Tibial nerve (tissue), 4 donors: ENCODE measurements at places on chromosomes 13 and 19. TPM values are rescaled to one million over a fixed set of nuclear protein-coding genes. Genes with fewer than 3 reads are reported as not detected.

Gene TEX101
- total RNA-seq: not detected

Gene HRC
- total RNA-seq: 4.3 TPM

Gene ZNF561
- 19.9 TPM for total RNA-seq

Gene CALR3
- total RNA-seq: not detected

Gene UHRF1
- 7.2 TPM for total RNA-seq

Gene AP1M2
- total RNA-seq: not detected

Gene CD79A
- not detected for total RNA-seq

Gene KLF16
- total RNA-seq: 7.4 TPM

Gene MBD3L4
- not detected for total RNA-seq

Gene FGF22
- 9.0 TPM for total RNA-seq

Gene PABPC3
- total RNA-seq: not detected

Gene ATP4A
- total RNA-seq: 0.63 TPM

DNA sequence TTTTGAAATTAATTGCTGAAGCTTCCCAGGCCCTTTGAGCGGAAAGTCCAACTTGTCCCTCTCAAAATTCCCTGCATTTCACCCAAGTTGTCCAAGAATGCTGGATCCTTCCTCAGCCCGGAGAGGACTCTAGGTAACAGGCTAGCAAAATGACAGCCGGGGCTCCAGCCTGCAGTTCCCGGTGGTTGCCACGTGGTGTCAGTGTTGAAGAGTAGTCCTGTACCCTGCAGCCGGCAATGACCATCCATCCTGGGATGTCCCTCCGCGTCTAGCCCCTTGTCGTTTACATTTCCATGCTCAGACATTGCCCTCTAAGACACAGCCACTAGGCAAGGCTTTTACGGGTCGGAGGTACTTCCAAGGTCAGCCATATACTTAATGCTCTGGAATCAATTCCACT is 31.4 kb upstream of the MTIF3 start:
- DNase-seq: no peak

DNA sequence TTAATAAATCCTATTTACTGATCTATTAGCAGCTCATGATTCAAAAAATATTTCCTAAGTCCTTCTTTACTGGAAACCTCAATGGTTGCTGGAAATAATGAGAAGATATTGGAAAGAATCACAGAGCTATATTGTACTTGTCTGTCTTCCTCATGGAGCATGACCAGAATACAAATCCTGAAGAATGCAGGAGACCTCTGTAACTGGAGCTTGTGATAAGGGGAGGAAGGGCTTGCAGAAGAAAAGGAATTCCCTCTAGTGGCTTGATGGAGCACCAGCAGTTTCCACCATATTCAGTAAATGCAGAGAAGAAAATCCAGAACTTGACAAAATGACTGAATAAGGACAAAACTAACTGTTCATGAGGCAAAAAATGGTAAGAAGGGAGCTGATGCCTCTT is 1333.1 kb downstream of the EFNB2 start:
- DNase-seq: no peak

DNA sequence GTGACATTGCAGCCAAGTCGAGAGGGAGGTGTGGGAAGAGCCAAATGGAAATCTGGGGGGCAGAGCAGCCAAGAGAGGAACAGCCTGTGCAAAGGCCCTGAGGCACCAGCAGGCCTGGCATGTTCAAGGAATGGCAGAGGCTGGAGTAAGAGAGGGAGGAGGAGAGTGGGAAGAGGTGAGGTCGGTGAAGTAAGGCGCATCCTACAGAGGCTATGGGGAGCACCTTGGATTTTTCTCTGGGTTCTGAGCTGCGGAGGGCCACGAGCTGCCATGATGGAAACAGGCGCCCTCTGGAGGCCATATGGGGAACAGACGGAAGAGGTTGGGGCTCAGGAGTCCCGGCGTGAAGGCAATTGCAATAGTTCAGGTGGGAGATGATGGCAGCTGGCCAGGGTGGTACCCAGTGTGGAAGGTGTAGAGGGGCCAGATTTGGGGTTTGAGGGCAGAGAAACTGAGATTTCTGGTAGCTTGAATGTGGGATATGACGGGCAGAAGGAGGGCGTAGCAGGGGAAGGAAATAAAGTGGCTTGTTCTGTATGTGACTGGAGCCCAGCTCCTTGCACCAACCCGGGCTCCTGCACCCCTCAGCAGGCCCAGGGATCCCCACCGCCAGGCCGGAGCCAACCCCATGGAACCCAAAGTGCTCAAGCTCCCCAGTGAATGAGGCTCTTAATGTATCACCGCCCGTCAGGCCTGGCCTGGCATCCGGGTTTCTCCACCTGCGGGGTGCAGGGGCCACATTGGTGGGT is 20.5 kb upstream of the STRN4 start:
- DNase-seq: no peak

- no peak for DNase-seq
Observed at GRCh38 chr13:44276061-44276460, 97.6 kb upstream of the SERP2 start.

GRCh38 chr19:4988770-4989251 is 19.9 kb downstream of the KDM4B start:
- no peak for DNase-seq

- DNase-seq: no peak
Observed at GRCh38 chr19:40704491-40705361, 12.0 kb downstream of the COQ8B start.

- DNase-seq: no peak
Observed at GRCh38 chr13:46572752-46573431, 19.9 kb downstream of the LRCH1 start.

GRCh38 chr13:49400755-49401659 is 42.9 kb downstream of the CAB39L start:
- peak; percentile 46 for DNase-seq

- DNase-seq: no peak
Observed at GRCh38 chr13:52067237-52067636, 42.7 kb downstream of the UTP14C start.

DNA sequence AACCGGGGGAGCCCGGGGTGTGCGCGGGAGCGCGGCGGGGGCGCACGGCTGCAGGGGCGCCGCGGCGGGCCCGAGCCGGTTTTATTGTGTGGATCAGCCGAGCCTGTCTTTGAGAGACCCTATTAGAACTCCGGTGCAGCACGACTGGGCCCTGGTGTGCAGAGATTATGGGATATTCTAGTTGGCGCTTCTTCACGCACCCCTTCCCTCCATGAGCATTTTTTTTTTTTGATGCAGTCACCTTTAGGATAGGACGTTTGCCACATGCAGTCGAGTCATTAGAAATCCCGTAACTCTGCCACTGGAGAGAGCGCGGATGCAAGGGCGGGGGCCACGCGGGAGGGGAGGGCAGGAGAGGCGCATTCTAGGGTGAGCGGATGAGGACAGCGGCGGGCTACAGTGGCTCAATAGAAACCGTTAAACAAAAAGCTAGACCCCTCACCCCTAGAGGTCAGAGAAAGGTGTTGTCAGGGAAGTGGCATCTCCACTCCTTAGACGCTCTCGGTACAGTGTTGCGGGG is 3.7 kb downstream of the FGF9 start:
- no peak for DNase-seq

DNA sequence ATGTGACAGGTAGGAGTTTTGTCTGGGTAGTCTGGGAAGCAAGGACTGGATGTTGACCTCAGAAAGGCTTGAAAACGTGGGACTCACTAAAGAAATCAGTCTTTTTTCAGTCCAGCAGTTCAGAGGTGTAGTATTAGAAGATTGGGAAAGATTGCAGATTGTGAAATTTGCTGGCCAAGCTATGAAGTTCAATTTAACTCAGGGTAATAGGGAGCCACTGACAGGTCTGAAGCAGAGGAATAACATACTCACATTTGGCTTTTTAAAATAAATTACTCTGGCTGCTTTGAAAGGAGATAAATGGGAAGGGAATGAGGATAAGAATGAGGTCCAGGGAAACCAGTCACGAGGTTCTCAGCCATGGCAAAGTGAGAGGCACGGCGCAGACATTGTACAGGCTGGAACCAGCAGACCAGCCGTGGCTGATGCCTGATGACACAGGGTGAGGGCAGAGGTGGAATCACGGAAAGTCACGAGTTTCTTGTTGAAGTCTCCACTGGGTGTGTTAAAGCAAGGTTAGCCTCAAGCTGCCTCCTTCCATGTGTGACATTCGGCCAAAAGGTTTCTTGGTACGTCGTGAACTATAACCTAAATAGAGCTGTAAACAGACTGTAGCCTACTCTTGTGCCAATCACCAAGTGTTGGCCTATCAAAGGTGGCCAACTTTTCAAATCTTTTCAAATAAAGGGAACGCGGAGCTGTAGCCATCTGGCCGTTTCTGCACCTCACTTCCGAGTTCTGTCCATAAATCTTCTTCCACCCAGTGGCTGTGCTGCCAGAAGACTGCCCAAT is 377.6 kb downstream of the IRS2 start:
- no peak for DNase-seq

DNA sequence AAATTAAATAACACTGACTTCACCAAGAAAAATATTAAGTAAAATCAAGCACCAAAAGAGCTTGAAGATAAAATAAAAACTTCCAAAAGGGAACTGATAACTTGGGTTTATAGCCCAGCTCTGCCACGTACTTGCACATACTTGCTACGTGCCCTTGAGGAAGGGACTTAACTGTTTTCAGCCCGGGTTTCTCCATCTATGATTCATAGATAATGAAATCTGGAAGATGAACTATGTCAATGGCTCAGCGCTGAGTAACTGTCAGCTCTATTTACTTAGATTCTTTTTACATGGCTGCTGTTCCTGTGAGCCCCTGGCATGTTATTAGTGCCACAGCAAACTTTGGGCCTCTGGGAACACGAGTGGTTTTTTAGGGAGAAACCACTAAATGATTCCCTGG is 9.6 kb upstream of the ZC3H13 start:
- DNase-seq: no peak

DNA sequence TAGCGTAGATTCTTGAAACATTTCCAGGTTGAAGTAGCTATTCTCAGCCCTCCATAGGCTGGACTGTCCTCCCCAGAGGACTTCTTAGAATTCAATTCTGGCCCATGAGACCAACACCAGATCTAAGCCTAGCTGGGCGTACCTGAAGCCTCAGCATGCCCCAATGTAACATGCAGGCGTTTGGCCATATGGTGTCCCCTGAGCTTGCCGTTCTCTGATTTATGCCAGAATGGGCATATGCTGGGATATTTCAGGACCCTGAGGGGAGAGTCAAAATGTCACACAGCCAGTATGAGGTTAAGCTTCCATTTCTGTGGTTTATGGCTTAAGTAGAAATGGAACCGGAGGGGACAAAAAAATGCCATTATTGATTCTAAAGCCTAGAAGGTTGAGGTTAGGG is 317.7 kb upstream of the OBI1 start:
- DNase-seq: no peak

DNA sequence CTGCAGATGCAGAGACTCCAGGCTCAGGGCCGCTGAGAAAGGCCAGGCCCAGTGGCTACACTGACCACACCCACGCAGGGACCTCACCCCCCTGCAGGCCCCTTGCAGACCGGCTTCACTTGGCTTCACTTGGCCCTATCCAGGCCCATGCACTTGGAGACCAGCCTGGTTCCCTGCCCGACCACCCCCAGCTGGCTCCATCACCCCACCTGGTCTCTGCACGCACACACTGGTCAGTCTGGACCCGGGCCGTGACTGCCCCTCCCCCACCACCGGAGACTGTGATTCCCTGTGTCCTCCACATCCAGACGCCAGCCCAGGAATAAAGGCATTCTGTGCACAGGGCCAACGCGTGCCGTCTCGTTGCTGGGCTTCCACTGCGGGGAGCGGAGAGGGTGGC is 4.9 kb upstream of the EBI3 start:
- DNase-seq: no peak

- no peak for DNase-seq
Observed at GRCh38 chr19:7419153-7419552, 69.7 kb downstream of the PEX11G start.

DNA sequence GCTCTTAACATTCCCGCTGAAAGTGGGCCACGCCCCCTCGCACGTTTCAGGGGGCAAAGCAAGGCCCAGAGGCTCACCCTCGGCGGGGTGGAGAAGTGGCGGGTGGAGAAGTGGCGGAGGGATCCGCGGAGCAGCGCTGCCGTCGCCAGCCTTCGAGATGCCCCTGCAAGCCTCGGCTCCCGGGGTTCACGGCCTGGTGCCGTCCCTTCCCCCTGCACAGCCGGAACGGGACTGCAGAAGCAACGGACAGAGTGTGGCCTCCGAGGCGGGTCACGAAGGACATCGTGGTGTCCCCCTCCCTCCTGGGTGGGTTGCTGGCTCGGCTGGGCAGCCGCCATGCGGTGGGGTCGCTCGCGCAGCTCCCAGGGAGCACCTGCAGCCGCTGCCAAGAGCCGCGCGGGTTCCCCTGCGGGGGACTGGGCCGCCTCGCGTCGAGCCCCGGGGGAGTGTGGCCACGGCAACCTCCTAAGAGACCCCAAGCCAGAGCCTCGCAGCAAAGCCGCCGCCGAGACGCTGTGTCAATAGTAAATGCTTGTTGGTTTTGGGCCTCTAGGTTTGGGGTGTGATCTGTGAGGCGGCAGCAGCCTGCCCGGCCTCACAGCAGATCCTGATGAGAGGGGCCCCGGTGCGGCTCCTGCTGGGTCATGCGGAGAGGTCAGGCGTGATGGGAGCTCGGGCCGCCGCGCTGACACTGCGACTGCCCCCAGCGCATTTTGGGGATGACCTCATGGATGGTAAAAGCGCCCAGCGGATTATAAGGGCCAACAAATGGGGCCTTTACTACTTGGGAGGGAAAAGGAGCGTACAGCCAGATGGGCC is 5.5 kb downstream of the TPGS1 start:
- DNase-seq: no peak

GRCh38 chr13:59446391-59446790 is 717.3 kb downstream of the DIAPH3 start:
- no peak for DNase-seq

DNA sequence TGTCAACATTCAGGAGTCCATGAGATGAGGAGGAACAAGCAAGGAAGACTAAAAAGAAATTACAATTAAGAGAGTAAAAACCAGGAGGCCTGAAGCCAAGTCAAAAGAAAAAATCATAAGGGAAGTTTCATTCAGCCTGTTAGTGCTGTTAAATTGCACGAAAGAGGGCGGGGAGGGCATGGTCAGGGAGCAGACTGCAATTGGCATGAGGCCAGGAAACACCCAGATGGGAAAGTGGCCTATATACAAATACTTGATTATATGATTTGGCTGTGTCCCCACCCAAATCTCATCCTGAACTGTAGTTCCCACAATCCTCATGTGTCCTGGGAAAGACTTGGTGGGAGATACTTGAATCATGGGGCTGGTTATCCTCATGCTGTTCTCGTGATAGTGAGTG is 43.9 kb downstream of the TNFSF13B start:
- DNase-seq: no peak

DNA sequence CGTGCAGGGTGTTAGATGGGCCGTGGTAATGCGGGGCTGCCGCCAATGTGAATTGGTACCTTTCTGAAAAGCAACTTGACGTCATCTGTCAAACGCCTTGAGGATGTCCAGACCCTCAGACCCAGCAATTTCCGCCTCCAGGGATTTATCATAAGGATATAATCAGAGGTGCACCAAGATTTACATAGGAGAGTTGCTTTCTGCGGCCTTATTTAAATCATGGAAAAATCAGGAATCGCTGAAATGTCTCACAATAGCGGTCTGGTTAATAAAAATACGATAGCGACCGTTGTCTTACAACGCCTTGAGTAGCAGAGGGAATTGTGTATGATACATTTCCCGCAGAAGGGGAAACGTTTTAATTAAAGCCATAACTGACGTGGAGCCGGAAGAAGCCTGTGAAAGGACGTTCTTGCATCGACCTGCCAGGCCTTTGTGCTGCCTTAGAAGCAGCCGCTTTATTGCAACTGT is 32.3 kb upstream of the NDUFS7 start:
- DNase-seq: no peak
